ENCODE measurements at places on chromosomes 3 and 15.

DNA sequence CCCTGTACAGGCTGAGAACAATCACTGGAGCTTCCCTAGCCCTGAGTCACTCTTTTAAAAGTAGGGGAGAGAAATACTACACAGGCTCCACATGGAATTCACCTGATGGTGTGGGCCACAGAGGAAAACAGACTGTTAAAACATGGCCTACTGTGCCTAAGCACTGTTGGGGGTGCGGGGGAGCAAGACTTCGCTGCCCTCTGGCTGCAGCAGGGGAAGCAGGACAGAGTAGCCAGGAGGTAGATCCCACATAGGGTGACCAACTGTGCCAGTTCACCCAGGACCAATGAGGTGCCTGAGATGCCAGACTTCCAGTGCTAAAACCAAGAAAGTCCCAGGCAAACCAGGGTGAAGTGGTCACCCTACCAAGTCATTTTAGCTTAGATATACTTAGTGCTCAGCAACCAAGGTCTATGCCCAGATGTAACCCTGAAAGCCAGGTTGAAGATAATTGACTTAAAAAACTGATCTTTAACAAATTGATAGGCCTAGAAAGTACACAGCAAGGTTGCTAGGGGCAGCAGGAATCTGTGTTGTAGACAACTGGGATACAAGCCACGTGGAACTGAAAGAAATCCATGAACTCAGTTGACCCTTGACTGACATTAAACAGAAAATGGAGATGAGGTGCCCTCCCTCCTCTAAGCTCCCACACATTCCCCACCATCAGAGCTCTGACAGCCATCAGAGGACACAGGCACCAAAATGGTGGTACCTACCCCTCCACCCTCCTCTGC is 344.2 kb upstream of the PPP2R3A start:
- no peak for DNase-seq

- DNase-seq, result no peak
Observed at GRCh38 chr15:71749500-71749899, 60.9 kb upstream of the NR2E3 start.

DNA sequence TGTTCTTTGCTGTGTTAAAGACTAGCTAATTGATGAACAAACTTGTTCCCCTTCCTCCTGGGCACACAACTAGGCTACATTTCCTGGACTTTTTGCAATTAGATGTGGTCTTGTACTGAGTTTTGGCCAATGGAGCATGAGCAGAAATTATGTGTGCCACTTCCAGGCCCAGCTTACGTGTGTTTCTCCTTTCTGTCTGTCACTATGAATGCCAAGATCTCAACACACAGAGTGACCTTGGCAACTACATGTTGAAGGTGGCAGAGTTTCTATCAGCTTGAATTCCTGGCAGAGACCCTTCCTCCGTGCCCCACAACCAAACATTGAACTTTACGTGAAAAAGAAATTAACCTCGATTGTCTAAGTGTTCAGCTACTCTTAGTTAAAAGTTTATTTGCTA is 81.7 kb upstream of the PIAS1 start:
- DNase-seq, result no peak

DNA sequence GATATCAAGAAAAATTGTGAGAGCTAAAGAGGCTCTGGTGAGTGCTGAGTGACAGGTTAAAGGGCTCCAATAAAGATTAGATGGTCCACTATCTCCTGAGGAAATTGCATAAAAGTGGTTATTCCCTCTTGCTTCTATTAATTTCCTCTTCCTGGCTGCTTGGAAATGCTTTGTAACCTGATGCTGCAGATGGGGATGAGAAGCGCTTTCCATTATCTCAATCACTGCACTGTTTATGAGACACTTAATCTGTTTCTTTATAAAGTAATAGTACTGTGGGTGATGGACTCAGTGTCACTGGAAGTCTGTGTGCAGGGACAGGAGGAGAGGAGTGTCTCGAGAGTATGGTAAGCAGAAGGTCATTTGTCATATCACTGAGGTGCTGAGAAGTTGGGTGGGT is 305.3 kb downstream of the EPHB1 start:
- no peak for DNase-seq

DNA sequence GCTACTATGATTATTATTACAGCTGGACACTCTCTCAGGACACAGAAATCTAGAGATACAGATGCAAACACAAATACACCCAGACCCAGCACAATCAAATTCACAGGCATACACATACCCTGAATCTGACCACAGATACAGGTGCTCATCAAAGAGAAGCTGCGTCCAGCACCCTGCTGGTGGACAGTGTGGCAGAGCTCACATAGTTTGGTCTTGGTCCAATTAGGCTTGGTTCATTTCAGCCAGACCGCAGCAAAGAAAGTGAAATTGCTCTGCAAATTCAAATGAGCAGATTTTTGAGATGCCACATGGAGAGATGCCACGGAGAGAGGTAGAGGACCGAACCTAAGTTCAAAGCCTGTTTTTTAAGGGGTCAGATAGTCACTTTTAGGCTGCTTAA is 55.6 kb downstream of the ANAPC13 start:
- DNase-seq, result no peak

DNA sequence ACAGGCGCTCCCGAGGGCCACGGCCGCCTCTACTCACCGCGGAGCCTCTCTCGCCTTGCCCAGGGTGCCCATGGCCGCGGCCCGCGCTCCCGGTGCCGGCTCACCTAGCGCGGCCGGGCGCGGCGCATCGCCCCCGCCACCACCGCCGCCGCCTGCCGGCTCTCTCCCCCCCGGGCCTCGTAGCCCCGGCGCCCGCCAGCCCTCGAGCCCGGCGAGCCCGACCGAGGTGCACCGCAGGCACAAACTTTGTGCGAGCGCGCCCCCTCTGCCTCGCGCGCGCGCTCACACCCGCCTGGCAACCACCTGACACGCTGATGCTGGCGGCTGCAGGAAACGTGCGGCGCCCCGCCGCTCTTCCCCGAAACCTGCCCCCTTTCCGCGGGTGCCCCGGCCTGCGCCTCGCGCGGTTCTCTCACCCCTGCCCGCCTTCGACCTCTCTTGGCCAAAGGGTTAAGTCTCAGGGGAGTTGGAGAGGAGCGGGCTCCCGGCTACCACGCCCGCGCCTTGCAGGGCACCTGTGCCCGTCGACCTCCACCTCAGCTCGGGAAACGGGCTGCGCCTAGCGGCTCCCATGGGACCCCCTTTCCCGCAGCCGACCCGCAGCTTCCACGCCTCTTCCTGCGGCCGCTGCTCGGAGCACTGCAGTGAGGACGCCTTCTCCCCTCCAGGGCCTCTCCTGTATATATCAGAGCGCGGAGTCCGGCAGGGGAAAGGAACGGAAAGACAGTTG is at the start of gene RASGRP1:
RASGRP1 (minus strand) TSS at position 258 of the 730 bp plus-strand sequence; CDS start at position 72, 186 bp downstream.
- DNase-seq, result peak; percentile 84

DNA sequence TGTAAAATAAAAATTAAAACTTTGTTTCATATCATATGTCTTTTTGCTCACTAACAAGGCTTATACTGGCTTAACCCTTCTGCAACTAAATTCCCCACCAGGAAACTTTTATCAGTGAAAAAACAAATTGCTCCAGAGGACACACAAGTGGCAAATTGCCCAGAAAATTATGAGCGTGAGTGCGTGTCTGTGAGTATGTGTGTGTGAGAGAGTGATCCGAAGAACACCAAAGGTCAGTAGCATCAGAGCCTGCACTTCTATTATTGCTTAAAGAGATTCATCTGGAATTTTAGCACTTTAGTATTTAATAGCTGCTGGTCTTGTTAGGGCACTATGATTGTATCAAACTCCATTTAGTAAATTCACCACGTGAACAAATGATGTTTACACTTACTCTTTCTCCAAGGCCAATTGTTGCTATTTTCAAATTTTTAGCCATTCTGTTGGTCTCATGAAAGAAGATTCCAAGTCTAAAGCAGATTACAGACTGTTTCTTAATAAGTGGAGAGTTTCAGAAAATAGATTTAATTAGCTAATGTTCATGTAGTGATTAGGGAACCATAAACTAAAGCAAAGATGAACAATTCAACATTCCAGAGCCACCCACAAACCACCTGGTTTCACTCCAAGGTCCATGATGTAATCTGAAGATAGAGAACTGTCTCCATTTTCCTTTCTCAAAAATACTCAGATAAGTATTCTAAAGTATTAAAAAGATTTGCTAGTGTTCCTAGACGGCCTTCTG is 91.1 kb upstream of the IL12A start:
- DNase-seq, result no peak

DNA sequence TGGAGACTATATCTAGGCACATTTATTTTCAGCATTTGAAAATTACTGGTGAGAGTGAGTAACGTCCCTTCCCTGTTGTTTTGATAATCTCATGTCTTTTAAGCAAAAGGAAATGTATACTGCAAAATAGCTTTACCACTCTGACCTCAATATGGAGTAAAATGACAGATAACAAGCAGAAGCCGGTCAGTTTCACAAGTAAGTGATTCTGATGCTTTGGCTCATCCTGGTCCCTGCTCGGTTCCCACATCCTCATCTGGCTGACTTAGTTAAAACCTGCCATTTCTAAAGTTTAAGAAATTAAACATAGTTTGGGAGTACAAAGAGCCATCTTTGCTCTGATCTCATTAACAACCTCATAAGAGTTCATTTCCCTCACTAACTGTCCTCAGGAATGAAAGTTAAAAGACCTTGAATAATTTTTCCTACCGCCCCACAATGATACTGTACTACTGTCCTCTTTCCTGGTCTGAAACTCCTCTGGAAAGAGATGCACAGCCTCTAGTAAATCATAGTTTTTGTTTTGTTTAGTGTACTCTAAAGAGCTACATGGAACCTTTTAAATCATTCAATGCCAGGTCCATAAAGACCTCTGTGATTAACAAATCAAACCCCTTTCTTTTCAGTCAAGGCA is 72.3 kb upstream of the ICE2 start:
- peak; percentile 48 for DNase-seq

DNA sequence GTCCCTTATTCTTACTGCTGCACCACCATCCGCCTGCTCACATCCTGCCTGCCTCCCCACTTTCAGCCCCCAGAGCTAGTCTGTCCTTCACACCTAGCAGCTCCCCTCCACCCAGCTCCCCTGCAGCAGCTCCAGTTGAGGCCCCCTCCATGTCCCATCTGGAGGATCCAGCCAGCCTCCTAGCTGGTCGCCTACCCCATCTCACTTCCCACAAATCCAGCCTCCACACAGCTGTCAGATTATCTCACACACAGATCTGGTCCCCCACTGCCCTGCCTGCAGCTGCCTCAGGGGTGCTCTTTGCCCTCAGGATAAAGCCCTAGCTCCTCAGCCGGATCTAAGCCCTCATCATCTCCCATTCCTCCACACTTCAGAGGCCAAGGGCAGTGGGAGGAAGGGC is 8.8 kb upstream of the SEMA7A start:
- DNase-seq, result no peak

DNA sequence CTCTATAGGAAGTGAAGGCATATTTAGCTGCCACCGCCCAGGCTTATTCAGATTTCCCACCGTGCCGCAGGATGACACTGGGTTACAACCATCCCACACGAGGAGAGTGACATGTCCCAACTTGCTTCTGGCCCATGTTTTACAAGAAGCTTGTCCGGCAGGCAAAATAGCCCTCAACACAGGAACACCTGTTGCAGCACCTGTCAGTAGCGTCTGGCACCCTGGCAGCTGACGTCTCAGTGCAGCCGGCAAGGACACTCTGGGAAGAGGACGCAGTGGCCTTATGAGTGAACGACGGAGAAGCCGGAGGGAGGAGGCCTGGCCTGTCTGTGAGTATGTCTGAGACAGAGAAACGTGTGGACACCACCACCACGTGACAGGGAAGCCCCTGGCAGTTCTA is 32.1 kb downstream of the FAM174B start:
- DNase-seq, result no peak

DNA sequence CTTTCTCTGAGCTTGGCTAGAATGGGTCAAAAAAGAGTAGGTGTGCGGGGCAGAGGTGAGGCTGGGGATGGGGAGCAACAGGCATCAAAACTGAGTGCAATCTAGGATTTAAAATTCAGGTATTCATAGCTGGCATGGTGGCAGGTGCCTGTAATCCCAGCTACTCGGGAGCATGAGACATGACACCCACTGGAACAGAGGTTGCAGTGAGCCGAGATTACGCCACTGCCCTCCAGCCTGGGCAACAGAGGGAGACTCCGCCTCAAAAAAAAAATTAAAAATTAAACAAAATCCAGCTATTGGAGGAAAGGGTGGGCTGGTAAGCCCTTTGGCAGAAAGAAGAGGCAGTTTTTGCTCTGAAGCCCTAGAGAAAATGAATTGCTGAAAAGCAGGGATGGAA is 485.8 kb upstream of the PROK2 start:
- no peak for DNase-seq

DNA sequence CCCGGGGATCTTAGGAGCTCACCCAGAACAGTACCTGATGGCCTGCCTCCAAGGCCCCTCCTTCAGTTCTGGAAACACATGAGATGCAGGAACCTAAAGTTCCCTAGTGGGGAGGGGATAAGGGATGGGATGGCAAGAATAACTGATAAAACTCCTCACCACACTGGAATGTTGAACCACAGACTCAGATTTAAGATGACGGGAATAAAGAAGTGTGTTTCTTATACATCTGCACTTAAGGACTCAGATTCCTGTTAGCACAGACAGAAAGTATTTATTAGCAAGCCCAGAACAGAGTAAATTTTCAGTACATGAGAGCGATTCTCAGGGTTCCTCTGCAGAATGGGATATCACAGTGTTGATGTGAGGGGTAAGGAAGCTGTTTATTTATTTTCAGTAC is 245.2 kb downstream of the TLE3 start:
- DNase-seq, result no peak

DNA sequence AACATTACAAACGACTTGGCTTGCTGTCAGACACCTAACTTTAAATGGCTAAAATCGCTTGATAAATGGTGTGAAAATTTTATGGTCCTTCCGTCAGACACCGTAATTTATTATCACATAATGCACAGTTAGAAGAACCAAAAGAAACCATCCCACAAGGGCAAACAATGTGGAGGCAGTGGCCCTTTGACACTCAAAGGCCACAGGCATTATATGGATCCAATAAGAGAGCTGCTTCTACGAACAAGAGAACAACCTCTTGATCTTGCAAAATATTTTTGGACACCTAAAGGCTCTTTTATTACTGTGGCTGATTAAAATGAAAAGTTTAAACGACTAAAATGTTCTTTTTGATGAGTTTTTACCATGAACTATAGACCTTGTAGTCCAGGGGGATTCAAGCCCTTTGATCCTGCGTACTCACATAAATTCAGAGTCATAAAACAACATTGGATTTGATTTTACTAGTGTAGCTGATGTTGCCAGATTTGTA is 202.8 kb downstream of the FMN1 start:
- no peak for DNase-seq

DNA sequence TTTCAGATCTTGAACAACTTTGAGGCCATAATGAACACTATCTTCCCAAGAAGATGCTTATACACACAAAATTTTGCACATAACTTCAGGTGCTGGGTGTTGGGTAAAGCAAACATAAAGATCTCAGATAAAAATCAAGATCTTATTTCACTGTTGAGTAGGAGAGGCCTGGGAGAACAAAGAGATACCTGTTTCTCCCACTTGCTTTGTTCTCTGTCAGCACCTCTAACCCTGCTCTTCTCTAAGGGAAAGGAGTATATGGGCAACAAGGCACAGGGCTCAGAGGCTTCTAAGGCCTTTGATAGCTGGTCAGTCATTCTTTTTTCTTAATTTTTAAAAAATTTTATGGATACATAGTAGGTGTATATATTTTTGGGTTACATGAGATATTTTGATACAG is 3.6 kb upstream of the GK5 start:
- DNase-seq, result no peak
